Caki2 (cell line): ENCODE measurements at places on chromosomes 1 and 21. TPM values are rescaled to one million over a fixed set of nuclear protein-coding genes. Genes with fewer than 3 reads are reported as not detected.

- DNase-seq = no peak
These were observed 650.8 kb downstream of the PLPP3 start for GRCh38 chr1:55928576-55928975.

PPIAL4G gene
- not detected in 2 replicates for total RNA-seq

SLFNL1 gene
- not detected in 2 replicates for total RNA-seq

ZMYND12 gene
- 0.68 TPM in 1 of 2 replicates, not detected in the other for total RNA-seq

ELAPOR1 gene
- 0.88 and 1.7 TPM in 2 replicates for total RNA-seq

GRCh38 chr1:116958977-116959376, 42.6 kb upstream of the CD101 start:
- DNase-seq = no peak

TMPRSS2 gene
- total RNA-seq = 2.3 TPM in 1 of 2 replicates, not detected in the other

- no peak for DNase-seq
These were observed 11.6 kb downstream of the KCNQ4 start for GRCh38 chr1:40794974-40795715.

DNA sequence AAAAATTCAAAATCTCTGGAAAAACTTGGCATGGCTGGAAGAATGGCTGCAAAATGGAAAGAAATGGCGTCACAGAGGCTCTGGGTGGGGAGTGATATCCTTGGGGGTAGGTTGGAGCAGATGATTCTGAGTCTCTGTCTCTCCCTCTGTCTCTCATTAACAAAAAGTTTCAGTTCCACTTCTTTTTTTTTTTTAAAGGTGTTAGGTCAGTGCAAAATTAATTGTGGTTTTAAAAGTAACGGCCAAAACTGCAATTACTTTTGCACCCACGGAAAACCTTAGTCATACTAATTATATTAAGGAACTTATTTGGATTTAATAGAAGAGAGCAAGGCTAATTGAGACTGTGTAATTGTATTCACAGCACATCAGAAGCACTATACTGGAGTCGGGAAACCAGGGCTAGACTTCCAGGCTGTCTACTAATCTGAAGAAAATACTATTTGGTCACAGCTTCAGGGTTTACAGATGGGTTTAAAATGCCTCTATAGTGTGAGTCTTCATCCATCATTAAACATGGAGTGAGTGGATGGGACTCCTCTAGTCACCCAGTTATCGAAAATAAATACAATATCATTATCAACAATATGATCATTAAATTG, 289.1 kb upstream of the PLD5 start:
- DNase-seq = no peak

- no peak for DNase-seq
These were observed 5.4 kb downstream of the SOAT1 start for GRCh38 chr1:179298952-179299351.

DNA sequence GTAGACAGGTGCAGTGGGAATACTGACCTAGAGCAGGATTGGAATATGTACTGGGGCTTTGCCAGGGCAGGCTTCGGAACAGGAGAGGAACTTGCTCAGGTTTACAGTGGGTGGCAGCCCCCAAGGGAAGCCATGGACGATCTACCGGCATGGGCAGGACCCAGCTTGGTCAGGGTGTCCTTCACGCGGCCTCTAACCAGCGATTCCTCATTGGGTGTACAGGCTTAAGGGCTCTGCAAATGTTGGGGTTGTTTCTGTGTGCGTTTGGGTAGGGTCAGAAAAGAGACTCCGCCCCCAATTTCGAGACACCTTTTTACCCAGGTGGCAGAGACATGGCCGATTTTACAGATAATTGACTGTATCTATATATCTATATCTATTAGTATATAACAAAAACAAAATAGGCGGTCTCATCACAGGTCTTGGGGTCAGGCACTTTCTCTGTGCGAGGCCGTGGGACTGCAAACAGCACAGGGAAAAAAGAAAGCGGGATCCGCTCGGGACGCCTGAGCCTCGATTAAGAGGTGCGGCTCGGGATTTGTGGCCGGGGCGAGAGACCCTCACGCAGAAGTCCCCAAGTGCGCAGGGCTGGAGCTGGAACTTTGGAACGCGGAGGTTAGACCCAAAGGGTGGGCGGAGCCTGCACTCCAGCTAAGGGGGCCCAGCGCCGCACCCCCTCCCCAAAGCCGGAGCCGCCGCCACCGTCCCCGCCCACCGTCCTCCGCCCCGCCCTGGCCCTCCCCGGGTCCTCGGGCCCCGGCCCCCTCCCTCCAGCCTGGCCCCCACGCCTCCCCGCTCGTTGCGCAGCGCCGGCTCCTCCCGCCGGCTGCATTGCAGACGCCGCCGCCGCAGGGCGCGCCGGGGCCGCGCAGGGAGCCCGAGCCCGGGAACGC, 67.5 kb upstream of the VAMP3 start:
- DNase-seq = no peak

DNA sequence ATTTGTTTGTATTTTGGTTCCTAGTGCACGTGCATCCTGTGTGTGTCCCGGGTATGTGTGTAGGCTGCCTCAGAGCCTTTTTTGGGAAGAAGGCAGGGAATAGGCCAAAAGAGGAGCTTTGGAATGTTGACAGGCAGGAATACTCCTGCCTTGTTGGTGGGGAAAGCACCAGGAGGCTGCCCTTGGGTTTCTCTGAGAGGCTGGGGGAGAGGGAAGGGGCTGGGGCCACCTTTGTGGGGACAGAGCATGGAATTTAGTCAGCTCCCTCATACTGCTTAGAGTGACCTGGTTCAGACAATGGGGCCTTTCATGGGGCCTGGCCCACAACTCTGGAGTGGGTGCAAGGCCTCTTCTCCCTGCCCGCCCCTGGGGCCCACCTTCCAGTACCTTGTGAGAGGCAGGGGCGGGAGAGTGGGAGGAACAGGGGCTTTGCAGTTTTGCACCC, 31.3 kb downstream of the ACOT11 start:
- no peak for DNase-seq

DNA sequence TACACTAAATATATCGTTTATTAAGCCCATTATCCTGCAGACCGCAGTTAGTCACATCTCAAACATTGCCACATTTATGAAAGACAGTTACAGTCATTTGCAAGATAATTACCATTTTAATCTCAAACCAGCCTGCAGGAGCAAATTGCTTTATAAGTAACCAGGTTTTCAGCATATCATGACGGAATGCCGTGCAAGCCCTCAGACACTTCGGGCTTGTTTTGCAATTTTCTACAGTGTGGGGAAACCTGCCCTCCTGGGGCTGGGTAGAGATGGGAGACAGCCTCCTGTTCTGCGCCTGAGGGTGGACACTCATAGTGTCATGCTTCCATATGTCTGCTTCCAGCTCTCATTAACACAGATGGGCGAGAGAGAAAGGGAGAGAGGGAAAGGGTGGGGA, 563.9 kb downstream of the NPHP4 start:
- no peak for DNase-seq

DNA sequence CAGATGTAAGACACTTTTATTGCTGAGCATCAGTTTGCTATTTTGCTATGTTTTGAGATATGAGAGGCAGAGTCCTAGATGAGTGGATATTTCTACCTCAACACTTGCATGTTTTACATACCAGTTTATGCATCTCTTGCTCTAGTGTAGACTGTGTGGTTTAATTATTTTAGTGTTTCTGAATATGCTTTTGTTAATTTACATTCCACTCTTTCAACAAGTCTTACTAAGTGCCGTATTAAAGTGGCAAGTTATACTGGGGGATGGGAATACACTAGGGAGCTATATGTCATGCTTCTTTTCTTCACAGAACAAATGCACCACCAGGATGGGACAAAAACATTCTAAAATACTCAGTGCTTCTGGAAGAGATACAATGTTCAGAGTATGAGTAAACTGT, 507.7 kb upstream of the PRMT6 start:
- DNase-seq = no peak

GRCh38 chr1:93722081-93723031, 40.7 kb upstream of the BCAR3 start:
- DNase-seq = no peak

ANGPTL3 gene
- not detected in 2 replicates for total RNA-seq

DNA sequence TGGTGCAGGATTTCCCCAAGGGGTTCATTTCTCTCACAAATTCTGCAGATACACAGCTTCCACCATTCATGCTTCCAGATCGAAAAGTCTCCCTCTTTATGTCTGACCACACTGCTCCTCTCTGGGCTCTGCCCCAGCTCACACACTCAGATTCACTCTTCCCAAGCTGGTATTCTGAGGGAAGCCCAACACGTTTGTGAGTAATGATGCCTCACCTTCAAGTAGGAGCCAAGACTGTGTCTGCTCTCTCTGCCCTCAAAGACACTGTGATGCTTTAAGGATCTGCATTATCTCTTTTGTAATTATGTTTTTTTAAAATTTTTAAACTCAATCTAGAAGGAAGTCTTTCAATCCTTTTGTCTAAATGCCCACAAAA, 19.8 kb downstream of the PRAMEF11 start:
- no peak for DNase-seq

TCEA3 gene
- total RNA-seq = 0.41 and 1.5 TPM in 2 replicates

VANGL2 gene
- total RNA-seq = not detected in 2 replicates

ZBTB48 gene
- 12.0 and 36.7 TPM in 2 replicates for total RNA-seq
